ENCODE measurements at places on chromosomes 11 and 22.

DNA sequence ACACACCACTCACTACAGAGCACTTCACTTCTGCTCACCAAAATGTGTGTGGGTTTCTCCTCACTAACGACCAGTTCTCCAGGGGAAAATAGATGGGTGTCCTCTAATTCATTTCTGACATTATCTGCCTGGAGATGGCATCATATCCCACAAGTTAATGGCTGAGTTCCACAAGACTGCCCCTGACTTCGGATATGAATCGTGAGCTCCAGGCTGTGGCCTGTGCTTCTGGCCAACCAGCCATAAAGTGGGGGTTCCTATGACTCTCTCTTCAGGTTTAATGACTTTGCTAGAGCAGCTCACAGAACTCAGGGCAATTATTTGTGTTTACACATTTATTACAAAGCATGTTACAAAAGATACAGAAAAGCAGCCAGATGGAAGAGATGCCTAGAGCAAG, 113.0 kb upstream of the SYT13 start:
- DNase-seq: no peak

- DNase-seq: peak; percentile 82
Observed at GRCh38 chr11:62081378-62082291, 42.2 kb upstream of the INCENP start.

- no peak for DNase-seq
Observed at GRCh38 chr22:45442116-45442515, 28.6 kb downstream of the RIBC2 start.

- DNase-seq: no peak
Observed at GRCh38 chr11:78099666-78100065, 20.0 kb upstream of the NDUFC2 start.

GRCh38 chr11:126140926-126141280, 70.5 kb downstream of the RPUSD4 start:
- no peak for DNase-seq

DNA sequence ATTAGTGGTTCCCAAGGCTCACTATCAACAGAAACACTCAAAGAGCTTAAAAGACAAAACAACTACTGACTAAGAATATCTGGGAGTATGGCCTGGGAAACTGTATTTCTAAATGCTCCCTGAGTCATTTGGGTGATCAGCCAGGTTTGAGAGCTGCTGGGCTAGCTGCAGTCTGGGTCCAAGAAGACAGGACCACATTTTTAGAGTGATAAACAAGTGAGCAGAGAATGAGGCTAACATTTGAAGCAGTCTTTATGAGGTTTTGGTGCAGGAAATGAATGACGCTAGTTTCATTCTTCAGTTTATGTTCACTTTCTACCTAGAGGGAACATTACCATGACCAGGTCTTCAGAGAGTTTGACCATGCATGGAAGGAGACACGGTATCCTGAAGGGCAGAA, 97.7 kb downstream of the TEAD1 start:
- DNase-seq: no peak

DNA sequence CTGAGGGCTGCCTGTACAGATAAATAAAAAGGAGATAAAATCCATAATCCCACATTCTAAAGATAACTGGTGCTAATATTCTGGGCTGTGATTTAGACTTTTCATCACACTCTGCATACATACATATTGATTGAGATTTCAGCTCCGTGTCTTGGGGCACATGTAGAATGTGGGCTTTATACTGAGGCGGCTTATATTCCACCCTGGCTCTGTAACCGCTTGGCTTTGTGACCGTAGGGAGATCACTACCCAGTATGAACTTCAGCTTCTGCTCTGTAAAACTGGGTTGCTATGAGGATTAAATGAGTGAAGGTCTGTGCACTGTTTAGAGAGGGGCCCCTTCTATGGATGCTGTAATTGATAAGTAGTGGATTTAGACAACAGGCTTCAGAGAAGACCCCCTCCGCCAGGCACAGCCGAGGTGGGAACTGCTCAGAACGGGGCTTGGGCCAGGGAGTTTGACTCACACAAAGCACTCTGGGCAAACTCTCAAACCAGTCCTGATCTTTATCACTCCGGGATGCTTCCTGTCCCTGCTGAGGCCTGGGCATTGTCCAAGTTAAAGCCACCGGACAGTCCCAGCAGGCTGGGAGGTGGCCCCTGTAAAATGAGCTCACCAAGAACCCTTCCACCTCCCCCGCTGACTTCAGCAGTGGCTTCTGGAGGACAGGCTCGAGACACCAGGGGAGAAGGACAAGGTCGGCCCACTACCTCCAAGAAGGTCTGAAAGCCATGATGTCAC, 17.2 kb downstream of the KIAA1671 start:
- no peak for DNase-seq

- DNase-seq: no peak
Observed at GRCh38 chr11:60158636-60159035, 24.2 kb downstream of the MS4A6A start.

- DNase-seq: no peak
Observed at GRCh38 chr11:20250644-20251247, 90.5 kb upstream of the DBX1 start.

GRCh38 chr11:35182317-35182939, 43.5 kb downstream of the CD44 start:
- no peak for DNase-seq

- no peak for DNase-seq
Observed at GRCh38 chr11:66670816-66671215, 6.9 kb downstream of the RBM4B start.

DNA sequence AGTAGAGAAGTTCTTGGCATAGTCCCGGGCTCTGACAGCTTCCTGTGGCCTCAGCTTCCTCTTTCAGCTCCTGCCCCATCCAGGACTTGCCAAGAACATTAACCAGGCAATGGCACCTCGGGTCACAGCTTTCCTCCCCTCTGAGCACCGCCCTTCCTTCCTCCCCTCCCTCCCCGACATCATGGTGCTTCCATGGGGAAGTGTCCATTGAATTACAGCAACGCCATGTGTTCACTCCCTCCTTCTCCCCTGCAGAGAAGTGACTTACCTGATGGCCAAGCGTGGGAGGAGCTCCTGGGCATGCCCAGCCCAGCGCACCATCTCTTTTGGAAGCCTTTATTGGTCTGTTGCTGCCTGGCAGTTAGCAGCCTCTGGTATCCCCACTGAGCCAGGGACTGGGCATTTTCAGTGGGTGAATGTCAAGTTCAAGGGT, 25.8 kb upstream of the DAGLA start:
- no peak for DNase-seq

DNA sequence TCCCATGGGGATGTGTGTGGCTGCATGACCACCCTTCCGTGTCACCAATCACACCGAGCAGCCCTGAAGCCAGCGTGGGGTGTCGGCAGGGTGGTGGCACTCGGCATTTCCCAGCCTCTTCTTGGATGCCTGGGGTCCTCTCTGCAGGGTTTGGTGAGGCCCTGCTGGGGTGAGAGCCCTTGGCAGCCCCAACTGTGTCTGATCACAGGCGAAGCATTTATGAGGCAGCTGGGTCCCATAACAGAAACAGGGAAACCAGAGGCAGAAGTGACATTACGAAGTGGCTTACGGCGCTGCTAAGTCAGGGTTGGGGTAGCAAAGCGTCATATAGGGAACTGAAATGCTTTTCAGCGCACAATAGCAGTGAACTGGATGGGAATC, 92.3 kb upstream of the SEPTIN5 start:
- no peak for DNase-seq

DNA sequence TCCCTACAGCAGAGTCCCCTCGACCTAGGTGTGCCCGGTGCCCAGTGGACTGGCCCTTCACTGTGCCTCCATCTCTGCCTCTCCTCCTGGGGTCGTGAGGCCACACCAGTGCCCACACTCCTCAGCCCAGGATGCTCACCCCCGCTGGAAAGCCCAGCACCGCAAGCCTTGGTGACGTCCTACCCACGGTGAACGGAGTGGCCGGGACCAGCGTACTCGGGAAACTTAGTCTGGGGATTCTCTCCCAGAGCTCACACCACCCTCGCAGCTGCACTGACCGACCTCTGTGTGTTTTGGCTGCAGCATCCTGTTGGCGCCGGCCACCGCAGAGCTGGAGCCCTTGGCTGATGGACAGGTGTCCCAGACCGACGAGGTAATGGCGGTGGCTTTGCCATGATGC, 35.5 kb upstream of the KRTAP5-7 start:
- DNase-seq: no peak

GRCh38 chr11:131618201-131618600, 247.8 kb downstream of the NTM start:
- no peak for DNase-seq

DNA sequence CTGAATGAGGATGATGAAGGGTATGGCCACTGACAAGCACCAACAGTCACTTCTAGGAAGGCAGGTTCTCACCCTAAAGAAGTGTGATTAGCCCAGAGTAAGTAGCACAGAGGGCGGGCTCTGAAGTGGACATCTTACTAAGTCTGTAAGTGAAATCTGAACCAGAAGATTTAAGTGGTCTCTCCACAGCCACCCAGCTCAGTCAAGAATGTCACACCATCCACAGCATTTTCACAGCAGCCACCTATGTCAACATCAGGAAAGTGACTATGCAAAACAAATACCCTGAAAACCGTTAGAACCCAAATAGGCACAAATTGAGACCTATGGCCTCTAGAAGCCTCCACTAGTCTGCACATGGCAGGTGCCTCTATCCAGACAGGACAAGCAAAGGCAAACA, 23.0 kb upstream of the STK33 start:
- DNase-seq: no peak

GRCh38 chr11:1479006-1479677, 7.4 kb downstream of the MOB2 start:
- no peak for DNase-seq

DNA sequence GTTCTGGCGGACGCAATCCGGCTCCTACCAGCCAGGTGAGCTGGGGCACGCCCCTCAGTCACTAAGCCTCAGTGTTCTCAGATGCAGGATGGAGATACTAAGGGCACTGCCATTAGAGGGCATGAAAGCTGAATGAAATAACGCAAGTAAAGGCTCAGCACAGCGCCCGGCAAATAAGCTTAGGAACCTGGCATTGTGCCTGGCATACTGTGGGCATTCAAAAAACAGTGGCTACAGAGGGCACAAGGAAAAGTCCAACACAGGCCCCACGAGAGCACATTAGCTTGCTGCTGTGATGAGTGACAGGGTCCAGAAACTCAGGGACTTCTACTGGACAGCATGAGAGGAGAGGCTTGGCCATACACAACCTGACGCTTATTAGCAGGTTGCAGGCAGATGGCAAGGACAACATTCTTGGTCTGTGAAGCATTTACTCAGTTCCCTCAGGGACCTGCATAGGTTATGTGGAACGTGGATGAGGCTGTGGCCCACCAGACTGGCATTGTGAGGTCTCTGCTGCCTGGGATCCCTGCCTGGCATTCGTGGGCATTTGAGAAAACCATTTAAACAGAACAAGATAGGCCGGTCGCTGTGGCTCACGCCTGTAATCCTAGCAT, 12.2 kb downstream of the TXN2 start:
- no peak for DNase-seq

- peak; percentile 35 for DNase-seq
Observed at GRCh38 chr22:41286639-41287091, 678 bp upstream of the RANGAP1 start.

GRCh38 chr22:35593891-35594470, 23.1 kb downstream of the MB start:
- DNase-seq: no peak

DNA sequence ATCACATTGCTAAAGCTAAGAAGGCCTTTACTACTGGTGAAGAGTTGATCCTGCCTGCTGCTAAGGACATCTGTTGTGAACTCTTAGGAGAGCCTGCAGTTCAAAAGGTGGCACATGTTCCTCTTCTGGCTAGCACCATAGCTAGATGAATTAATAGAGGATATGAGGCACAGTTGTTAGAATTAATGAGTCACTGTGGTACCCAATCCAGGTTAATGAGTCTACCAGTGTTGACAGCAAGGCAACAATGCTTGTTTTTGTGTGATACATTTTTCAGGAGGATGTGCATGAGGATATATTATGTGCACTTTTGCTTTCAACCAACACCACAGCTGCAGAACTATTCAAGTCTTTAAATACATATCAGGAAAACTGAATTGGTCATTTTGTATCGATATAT, 12.0 kb downstream of the C11orf58 start:
- no peak for DNase-seq

- no peak for DNase-seq
Observed at GRCh38 chr11:95682552-95682951, 107.0 kb downstream of the FAM76B start.

- no peak for DNase-seq
Observed at GRCh38 chr11:79344753-79345294, 96.0 kb downstream of the TENM4 start.

- no peak for DNase-seq
Observed at GRCh38 chr11:119647254-119647653, 81.7 kb downstream of the NECTIN1 start.

DNA sequence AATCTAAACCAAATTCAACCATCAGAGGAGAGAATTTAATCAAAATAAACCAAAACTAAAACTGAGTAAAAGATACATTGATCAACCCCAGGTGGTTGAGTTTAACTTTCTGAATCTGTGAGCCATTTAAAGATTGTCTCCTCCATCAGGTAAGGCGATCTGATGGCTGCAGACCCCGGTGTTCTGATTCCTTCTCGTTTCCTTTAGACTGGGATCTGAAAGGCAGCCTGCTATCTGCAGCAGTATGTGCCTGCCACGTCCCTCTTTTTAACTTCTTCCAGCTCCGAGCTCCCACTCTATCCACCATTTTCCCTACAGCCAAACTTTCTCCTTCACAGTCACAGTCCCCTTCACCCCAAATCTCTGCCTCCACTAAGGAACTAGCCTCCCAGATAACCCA, 66.1 kb upstream of the ARHGAP32 start:
- DNase-seq: no peak

- peak; percentile 59 for DNase-seq
Observed at GRCh38 chr22:40289991-40290459, 56.3 kb upstream of the ADSL start.

GRCh38 chr11:85947431-85948272, 92.5 kb downstream of the CCDC83 start:
- no peak for DNase-seq

DNA sequence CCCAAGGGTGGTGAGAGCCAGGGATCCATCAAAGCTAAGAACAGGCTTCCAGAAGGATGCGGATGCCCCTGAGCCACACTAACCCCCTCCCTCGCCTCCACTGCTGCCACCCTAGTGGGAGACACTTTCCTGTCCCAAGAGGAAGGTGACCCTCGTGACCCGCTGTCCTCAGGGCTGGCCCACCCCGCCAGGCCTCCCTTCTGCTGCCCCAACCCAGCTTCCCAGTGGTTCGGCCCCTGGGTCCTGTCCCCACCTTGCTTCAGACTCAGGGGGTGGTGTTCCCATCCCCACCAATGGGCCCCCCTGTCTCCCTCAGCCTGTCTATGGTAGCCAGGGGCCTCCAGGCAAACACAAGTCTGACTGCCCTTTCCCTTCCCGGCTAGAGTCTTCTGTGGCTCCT, 6.5 kb upstream of the PICK1 start:
- DNase-seq: no peak
